Endothelial cell (in vitro differentiated cells): ENCODE measurements at places on chromosomes 7 and 10.

DNA sequence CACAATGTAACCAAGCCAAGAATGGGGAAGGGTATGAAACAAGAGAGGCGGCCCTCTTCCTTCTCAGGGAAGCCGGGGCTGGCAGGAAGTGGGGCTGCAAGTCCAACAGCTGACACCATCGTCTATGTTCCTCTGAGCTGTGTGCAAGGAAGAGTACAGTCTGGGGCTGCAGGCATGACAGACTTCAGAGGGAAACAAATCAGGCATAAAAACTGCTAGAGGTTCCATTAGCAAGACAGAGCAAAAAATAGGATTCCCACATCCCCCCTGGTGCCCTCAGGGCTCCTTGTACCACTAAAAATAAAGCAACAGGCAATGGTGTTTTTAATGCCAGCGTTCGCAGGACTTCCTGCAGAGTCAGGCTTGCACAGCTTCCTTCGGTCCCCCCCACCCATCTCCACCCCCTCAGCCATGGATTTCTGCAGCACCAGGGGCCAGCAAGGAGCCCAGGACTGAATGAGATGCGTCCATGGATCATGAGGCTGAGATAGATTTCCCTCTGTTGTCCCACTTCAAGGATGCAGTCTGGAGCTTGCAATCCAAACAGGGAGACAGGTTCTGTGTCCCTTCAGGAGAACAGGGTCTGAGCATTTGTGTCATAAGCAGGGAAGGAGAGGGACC, 34.6 kb downstream of the KCNMA1 start:
- no peak for DNase-seq

DNA sequence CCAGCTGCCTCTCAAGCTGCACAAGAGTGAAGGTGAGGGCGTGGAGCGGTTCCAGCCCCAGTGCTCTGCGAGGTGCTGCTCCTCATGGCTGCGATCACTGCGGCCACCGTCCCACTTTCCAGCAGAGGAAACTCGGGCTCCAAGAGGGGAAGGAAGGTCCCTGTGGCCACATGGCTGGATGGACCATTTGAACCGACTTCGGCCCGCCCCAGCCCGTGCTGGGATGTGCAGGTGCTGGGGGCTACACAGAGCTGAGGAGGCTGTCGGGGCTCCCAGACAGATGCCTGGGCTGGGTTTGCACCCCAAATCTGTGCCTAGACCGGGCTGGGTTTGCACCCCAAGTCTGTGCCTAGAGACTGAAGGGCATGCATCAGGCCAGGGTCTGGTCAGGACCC, 186.6 kb downstream of the DNAJB6 start:
- DNase-seq, result no peak

- no peak for DNase-seq
These were observed 228.6 kb downstream of the GLRX3 start for GRCh38 chr10:130364631-130365411.

DNA sequence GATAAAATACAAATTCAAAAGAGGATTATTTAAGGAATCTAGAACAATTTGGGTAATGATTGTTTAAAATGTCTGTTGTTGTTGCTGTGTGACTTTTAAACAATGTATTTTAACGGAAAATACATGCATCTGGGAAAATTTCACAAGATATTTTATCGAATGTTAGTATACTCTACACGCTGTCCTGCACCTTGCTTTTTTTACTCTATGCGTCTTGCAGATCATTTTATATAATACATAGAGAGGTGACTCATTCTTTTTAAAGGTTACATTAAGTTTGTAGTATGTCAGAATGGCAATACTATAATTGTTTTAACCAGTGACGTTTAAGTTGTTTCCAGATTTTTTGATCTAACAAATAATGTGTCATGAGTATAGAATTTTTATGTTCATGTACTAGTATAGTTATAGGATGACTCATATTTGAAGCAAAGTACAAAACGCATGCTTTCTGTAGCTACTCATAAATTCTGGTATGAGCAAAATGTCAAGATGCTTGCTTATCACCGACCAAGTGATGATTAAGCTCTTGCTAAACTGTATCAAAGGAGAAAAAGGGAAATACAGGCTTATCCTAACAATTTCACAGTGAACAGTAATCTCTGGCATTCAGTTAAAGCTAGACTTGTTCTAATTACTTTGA, 4.9 kb downstream of the DKK1 start:
- DNase-seq, result no peak

DNA sequence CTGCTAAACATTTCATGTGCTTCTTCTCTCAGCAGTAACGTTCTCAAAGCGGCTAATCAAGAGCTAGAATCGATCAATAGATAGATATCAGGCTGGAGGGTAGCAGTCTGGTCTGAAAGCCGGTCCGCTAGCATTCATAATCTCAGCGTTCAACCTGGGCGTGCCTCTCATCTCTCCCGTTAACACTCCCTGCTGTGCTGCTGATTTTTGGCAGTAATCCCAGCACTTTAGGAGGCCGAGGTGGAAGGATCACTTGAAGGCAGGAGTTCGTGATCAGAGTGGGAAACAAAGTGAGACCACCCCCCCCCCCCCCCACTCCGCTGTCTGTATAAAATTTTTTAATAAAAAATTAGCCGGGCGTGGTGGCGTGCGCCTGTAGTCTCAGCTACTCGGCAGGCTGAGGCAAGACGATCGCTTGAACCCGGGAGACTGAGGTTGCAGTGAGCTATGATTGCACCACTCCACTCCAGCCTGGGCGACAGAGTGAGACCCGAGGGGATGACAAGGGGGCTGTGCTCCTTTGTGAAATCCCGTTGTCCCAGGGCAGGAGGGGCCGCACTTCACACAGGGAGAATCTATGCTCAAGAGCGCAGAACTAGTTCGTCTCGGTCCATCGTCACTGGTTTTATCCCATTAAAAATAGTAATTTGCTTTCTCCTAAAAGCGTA, 624 bp upstream of the CEP55 start:
- peak; percentile 19 for DNase-seq

DNA sequence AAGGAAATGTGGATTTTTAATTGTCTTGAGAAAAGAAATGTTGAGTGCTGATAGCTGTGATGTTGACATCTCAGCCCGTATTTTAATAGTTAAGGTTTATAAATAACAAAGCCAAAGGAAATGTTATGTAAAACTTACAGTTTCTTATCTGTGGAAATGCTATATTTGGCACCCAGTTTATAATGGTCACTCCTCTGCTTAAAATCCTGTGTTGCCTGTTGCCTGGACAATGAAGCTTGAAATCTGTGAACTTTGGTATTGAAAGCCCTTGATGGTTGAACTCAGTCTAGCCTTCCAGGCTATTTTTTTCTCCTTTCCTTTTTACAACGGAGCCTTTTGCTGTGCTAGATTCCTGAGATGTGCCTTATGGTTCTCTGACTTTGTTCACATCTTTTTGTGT, 46.5 kb downstream of the MCU start:
- no peak for DNase-seq

DNA sequence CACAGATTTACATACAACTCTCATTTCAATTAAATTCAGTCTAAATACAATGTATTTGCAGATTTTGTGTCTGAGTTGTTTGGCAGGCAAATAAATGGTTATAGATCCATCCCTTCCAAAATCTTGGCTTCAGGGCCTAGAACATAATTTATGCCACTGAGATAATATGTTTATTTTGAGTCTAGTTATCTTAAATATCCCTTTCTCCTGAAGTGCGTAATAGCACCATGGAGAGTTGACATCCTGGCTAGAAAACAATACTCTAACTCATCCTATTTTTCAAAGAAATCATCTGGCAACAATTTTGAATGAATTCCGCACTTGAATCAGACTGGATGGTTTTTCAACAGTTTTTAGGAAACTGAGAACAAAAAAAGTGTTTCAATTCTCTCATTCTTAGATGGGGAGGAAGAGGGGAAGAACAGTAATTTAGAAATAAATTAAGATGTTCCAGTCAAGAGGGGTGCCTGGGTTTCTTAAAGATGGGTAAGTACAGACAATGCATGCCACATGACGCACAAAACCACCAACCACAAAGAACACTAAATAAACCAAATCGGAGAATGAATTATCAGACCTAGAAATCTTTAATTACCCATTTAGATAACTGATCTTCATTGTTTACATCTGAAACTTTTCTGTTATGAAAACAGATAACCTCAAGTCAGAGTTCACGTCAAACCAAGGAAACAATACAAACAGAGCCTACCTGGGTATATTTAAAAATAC, 228.7 kb upstream of the PTN start:
- DNase-seq, result no peak

- no peak for DNase-seq
These were observed 955.0 kb downstream of the GATA3 start for GRCh38 chr10:9009505-9009904.

- DNase-seq, result no peak
These were observed 229.3 kb downstream of the DGKB start for GRCh38 chr7:14673202-14673601.

DNA sequence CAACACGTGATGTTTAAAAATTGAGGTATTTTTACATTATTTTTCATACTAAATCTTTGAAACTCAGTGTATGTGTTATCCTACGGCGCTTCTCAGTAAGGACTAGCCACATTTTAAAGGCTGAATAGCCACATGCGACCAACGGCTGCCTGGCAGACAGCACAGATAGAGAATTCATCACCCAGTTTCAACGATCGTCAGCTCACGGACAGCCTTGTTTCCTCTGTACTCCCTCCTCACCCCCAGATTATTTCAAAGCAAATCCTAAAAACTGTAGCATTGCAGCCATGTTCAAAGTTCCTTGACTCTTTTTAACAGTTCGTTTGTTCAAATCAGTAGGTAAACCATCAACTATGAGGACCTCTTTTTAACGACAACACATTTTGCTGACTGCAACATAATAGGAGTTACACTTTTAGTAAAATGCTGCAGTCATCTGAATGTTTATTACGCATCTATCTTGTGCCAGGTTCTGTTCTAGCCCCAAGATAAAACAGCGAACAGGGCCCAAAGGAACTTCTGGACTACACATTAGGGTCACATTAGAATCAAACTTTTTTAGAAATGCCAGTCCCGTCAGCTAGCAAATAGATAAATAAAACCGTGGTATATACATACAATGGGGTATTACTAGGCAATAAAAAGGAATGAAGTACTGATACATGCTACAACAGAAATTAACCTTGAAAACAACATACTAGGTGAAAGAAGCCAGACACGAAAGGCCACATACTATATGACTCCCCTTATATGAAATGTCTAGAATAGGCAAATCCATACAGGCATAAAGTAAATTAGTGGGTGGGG, 5.7 kb downstream of the OSBPL3 start:
- no peak for DNase-seq

GRCh38 chr7:137798073-137798763, 48.6 kb downstream of the DGKI start:
- DNase-seq, result no peak

DNA sequence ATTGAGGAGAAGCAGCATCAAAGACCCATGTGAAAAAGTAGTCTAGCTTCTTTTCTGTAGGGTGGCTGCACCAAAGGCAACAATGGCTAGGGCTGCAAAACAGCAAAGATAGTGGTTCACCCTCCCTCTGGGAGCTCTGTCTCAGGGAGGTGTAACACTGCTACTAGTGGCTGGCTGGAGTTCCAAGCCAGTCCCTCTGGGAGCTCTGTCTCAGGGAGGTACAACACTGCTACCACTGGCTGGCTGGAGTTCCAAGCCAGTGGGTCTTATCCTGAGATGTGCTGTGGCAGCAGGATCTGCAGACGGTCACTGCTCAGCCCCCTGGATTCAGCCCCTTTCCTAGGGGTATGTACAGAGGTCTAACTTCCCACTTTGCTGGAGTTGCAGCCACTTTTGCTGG, 37.9 kb upstream of the TMEM140 start:
- DNase-seq, result no peak

DNA sequence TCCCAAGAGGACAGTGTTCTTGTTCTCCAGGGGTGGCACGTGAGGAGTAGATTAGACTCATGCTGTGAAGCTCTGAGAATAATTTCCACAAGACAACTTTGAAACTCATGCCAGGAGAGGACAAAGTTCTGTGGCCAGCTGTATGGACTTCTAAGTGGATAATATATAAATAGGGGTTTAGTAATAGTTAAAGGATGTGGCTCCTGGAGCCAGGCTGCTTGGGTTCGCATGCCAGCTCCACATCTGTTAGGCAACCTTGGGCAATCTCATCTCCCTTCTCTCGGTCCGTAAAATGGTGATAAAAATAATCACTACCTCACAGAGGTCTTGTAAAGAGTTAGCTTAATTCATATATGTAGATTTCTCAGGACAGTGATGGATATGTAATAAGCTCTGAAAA, 35.8 kb downstream of the ACSL5 start:
- DNase-seq, result no peak

- no peak for DNase-seq
These were observed 64.9 kb downstream of the INSIG1 start for GRCh38 chr7:155362380-155363145.

DNA sequence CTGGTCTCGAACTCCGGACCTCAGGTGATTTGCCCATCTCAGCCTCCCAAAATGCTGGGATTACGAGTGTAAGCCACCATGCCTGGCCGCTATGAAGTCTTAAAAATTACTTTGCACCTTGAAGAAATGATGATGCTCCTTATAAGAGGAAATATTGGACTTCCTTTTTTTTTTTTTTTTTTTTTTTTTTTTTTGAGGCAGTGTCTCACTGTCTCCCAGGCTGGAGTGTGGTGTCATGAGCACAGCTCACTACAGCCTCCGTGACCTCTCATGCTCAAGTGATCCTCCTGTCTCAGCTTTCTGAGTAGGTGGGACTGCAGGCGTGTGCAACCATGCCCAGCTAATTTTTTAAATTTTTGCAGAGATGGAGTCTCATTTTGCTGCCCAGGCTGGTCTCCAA, 65.3 kb downstream of the KMT2E start:
- no peak for DNase-seq

DNA sequence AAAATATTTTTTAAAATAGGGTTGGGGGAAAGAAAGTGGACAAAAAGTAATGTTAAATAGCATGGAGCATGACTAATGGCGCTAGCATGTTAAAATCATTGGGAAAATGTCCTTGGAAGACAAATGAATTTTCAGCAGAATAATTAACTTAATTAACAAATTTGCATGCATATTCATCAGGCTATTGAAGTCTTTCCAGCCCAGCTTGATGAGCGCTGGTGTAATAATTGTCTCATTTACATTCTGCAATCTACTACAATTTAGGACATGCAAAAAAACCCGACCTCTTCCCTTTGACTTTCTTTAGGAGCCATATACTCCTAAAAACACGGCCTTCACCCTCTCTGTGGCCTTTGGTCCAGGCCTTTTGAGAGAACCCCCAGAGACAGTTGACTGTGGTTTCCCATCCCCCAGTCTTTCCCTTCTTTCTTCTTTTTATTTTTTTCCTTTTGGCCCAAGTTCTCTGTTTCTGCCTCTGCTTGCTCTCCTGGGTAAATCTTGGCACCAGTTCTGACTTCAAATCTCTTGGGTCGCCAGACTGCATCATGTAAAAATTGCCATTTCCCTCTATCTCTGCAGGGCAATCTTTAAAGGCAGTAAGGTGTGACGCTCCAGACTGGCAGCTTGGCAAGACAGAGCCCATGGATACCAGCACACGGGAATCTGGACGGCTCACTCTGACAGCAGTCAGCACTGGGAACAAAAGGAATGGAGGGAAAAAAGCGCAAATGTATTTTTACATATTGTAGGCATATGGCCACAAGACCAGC, 105.5 kb downstream of the NEUROD6 start:
- no peak for DNase-seq

GRCh38 chr10:76657337-76658012, 980.1 kb downstream of the KCNMA1 start:
- DNase-seq, result no peak
